ENCODE measurements at places on chromosomes 5 and 9. TPM values are rescaled to one million over a fixed set of nuclear protein-coding genes. Genes with fewer than 3 reads are reported as not detected.

PRXL2C gene
- 7.5 TPM for total RNA-seq

NKD2 gene
- 23.3 TPM for total RNA-seq

OR1B1 gene
- total RNA-seq, result not detected

PCDHB2 gene
- total RNA-seq, result 33.7 TPM

DDX4 gene
- total RNA-seq, result not detected

HAVCR1 gene
- 0.92 TPM for total RNA-seq

SHOC1 gene
- total RNA-seq, result not detected

ZMYND19 gene
- total RNA-seq, result 41.7 TPM

RLN2 gene
- 1.5 TPM for total RNA-seq

DPM2 gene
- total RNA-seq, result 56.3 TPM

FRMPD1 gene
- 0.36 TPM for total RNA-seq

PDE6A gene
- total RNA-seq, result not detected

- no peak for DNase-seq
Measured at GRCh38 chr5:124561451-124561850, 185.0 kb downstream of the ZNF608 start.

- DNase-seq, result no peak
Measured at GRCh38 chr5:153775923-153776322, 262.8 kb downstream of the FAM114A2 start.

DNA sequence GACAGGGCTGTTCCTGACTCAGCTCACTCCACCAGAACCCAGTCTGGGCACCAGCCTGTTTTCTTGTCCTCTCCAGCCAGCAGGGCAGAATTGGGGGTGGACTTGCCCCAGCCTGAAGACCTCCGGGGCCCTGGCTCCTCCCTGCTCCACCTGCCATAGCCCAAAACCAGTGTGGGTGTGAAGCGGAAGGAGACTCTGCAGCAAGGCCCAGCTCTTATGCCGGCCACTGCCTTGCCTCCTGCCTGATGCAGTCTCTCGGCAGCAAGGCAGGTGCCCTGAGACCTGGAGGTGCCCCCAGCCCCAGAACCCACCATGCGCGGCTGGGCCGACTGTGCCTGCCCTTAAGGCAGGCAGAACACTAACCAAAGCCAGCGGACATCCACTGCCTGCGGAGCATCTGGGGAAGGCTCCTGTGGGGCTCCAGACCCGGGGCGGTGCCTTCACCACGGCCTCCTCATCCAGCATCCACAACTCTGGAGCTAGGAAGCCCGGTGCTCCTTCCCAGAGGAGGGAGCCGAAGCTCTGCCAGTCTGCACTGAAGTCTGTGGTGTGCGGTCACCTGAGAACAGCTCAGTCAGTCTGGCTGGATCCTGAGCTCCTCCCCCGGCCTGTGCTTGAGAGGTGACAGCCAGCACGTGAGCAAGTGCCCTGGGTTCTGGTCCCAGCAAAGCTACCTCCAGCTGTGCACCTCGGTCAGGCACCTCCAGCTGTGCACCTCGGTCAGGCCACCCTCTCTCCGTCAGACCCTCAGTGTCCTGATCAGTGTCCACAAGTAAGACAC, 116.7 kb downstream of the ADAMTS2 start:
- DNase-seq, result peak; percentile 50

DNA sequence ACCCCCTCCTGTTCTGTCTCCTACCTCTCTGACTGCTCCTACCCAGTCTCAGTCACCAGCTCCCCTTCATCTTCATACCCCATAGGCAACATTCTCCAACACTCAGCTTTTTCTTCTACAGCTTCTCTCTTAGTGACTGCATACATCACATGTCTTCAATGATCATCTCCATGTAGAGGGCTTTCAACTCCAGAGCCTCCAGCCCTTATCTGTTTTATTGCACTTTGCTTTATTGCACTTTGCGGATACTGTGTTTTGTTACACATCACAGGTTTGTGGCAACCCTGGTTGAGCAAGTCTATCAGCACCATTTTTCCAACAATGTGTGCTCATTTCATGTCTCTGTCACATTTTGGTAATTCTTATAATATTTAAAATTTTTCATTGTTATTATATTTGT, 230.7 kb downstream of the DEPDC1B start:
- no peak for DNase-seq

DNA sequence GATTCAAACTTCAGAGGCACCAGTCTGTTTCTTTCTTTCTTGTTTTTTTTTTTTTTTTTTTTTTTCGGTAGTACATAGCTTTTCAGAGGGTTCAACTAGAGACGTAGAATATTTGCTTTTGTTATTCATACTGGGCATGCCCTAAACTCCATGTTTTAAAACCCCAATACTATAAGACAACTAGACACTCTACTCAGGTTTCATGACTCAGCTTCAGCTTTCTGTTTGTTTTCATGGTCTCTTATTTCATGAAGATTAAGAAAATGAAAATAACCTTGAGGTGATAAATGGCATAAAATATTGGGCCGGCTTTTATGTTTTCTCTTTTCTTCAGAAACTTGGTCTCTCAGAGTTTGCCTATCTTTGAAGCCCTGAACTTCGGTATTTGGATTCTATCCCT, 2126.3 kb upstream of the ACO1 start:
- DNase-seq, result no peak

DNA sequence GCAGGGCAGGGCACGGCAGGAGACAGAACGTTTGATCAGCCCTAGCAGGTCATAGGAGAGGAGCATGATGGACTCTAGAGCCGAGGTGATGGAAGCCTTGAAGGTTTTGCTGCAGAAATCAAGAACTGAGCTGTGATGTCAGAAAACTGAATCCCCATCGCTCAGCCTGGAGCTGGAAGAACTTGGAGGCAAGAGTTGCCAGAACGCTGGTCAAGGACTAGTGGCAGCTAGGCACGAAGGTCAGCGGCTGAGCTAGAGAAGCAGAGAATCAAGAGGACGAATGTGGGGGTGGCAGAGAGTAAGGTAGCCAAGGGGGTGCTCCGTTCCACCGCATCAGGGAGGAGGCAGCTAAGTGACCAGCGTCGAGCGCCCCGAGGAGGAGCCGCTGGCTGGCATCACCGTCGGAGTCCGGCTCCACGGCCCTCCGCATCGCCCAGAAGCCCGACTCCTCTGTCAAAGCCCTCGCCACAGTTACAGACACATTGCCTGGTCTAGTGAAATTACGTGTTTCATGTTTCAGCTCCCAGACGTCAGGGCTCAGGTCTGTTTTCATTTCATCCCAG, 1.2 kb upstream of the GALNT10 start:
- DNase-seq, result no peak

- DNase-seq, result no peak
Measured at GRCh38 chr5:57434227-57434640, 48.4 kb downstream of the ACTBL2 start.

DNA sequence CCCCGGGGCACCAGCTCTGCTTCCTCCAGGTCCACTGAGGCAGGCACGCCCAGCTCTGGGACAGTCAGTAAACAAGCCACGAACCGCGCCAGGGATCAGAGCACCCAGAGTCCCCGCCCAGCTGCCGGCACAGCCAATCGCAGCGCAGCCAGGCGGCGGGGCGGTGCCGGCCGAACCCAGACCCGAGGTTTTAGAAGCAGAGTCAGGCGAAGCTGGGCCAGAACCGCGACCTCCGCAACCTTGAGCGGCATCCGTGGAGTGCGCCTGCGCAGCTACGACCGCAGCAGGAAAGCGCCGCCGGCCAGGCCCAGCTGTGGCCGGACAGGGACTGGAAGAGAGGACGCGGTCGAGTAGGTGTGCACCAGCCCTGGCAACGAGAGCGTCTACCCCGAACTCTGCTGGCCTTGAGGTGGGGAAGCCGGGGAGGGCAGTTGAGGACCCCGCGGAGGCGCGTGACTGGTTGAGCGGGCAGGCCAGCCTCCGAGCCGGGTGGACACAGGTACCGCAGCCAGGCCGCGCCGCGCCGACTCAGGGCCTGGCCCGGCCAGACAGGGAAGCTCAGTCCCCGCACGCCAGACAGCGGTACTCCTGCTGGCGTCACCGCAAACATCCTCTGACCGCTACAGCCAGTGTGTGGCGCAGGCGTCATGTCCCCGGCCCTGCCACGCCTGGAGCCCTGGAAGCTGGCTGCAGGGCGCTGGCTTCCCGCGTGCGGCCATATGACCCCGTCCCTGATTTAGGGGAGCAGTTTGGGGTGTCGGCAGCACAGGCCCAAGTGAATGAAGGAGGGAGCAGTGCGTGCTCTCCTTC, at the start of gene CTSL:
CTSL (plus strand) TSS at position 220 of the 810 bp plus-strand sequence. CDS start 1,485 bp downstream, outside the sequence.
- DNase-seq, result peak; percentile 84

DNA sequence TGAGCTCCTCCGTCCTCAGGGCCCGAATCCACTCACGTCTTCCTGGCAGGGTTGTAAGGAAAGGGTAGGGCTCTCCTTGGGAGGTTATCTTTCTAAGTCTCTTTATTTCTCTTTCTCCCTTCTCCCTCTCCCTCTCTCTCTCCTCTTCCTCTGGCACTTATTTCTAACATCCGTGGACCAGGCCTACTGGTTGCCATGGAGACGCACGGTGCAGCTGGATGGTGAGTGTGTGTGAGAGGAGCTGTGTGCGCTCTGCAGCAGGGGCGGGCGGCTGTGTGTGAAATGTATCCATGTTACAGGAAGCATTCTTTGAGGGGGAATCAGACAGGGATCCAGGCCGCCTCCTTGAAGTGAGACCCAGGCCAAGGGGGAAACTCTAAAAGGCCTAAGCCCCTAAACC, 32.2 kb downstream of the PCDH1 start:
- no peak for DNase-seq

- no peak for DNase-seq
Measured at GRCh38 chr5:134515801-134516200, 9.7 kb upstream of the JADE2 start.

DNA sequence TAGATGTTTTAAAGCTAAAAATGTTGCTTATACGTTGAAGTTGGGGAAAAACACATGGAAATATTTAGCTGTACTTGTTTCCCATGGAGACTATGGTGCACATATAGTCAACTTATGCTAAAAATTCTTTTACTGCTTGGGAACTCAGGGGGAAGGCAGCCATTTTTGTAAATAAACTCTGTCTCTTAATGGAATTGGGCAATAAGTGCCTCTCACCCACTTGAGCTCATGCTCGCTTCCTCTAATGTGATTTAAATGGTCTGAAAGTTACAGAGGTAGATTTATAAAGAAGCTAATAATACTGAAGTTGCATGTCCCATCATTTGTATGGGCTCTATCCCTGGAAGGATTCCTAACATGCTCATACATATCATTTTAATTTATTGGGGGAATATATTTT, 523.8 kb downstream of the RASEF start:
- no peak for DNase-seq

DNA sequence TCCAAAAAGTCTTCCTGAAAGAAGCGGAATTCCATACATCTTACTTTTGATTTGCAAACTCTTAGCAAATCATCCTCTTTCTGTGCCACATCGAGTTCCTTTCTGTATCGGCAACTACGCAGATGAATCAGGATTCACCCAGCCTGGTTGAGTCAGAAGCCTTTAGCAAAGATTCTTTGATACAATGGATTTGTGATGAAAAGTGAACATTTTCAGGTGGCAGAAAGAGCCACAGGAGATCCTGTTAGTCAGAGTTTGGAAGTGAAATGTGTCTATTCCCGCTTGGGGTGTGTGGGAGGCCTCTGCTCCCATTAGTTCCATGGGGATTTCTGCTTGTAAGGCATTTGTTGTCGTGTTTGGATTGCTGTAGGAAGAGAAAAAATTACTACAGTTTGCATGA, 351.8 kb upstream of the WWC1 start:
- no peak for DNase-seq

DNA sequence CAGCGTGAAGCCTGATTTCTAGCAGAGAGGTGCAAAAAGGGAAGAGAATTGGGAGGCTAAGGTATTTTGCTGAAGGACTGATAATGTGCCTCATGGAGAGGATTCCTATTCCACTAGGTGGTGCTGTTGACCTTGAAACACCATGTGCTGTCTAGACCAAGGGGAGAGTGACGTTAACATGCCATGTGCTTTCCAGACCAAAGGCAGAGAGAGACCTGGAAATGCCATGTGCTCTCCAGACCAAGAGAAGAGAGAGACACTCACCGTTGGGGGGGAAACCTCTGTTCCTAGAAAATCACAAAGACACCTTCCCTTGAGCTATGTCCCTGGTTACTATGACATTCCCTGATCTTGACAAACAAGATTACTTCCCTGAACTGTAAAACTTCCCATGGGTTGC, 286.0 kb upstream of the TUSC1 start:
- no peak for DNase-seq

DNA sequence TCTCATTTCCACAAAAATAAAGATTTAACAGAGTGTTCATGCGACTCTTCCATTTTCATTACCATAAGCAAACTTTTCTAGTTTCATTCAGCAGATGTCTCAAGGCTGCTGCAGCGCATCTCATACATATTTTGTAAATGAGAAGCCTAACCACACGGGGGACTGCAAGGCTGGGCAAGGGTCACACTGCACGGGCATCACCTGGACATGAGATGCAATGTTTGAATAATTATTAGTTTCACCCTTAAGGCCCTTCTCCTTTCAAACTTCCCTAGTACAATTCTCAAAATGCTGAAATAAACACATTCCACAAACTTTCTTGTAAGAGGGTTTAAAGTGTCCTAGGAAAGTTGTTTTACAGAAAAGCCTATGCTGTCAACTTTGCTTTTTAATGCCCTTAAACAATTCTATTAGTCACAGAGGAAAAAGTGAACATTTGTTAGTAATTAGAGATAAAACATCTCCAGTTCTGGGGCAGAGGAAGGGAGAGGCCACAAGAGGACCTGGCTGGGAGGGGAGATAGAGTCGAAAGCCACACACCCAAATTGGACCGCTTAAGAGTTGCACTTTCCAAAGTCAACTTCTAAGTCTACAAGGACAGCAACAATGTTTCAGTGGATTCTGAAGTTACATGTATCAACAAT, 1.3 kb downstream of the DENND1A start:
- DNase-seq, result no peak

DNA sequence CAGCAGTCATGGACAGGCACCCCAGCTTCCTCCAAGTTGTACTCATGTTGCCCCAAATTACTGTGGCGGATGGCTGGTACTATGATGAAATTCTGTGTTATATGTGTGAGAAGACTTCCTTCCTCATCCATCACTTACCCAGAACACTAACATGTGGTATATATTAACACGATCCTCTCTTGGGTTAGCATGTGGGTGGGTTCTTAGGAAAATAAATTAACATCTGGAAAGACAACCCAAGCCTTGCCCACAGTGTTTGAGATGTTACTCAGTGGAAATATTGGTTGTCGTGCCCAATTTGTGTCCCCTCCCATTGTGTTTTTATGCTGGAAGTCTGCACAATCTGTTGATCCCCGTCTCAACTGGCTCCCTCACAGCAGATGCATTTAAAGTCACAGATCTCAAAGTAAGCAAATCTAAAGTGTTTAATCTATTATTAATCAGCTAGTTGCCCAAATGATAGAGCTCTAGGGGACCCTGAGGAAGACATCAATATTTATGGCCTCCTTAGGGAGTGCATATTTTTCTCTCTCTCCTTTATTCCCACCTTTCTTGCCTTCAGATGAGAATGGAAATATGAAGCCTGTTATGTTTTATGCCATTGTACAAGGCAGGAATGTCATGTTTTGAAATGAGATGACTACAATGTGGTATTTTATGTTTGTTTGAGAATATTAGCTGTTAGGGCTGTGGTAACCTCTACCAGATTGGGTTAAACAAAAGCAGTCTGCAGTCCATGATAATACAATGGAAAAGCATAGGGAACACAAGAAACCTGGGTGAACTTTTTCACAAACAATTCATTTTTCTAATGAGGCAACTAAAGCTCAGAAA, 93.9 kb downstream of the GRIA1 start:
- no peak for DNase-seq
